ENCODE measurements at places on chromosomes 12 and 14.

DNA sequence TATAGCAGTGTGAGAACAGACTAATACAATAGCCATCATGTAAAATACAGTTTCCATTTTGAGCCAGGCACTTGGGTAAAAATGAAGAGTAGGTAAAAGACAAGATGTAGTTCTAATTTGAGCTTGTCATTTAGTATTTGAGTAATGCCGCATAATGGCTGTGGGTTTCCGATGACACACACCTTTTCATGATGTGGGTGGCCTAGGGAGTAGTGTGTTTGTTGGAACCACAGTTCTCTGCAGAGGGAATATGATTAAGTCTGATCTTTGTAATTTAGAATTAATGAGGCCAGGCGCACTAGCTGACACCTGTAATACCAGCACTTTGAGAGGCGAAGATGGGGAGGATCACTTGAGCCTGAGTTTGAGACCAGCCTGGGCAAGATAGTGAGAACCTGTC is 61.8 kb downstream of the RCOR1 start:
- DNase-seq = no peak

- DNase-seq = no peak
Measured at GRCh38 chr12:69947897-69948296, 122.9 kb downstream of the MYRFL start.

DNA sequence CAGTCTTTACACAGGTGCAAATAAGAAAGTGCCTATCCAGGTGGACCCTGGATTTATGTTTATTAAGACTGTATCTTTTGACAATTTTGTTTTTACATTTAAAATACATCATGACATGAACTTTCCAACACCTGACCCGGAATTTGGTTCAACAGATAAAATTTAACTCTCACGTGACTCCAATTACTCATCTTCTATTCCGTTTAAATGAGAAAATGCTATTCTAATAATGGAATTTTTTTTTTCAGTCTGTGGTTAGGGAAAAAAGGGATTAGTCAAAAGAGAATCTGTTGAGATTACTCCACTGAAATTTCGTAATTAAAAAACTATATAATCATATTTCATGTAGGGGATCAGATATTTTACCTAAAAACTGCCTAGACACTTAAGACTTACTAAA is 11.1 kb downstream of the VPS37B start:
- no peak for DNase-seq

DNA sequence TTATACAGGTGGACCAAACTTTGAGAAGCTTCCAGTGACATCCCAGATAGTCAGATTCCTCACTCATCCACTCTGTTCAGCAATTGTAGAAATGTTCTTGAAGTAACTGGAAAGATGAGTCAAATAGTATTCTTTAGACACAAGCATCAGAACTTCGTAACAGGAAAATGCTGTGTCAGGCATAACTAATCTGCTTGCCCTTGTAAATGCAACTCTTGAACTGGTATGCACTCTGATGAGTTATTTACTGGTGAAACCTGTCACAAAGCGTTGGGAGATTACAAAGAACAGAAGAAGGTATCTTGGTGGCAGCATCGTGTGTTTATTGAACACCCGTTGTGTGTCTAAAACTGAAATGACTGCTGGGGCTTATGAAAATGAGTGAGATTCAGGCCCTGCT is 10.8 kb upstream of the DUSP6 start:
- no peak for DNase-seq

DNA sequence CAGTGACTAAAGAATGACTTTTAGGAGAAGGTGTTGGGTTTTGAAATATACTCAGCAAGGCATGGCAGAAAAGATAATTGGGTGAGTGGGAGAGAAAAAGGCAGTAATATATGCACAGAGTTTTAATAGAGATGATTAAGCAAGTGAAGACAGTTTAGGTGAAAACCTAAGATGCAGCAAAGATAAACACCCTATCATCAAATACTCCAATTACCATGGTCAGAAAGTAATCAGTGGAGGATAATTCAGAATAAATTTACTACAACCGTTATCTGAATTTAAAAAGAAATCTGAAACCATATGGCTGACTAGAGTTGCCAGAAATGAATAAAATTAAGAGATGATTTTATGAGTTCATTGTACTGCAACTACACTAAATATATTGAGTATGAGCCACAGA is 26.8 kb downstream of the NAA30 start:
- no peak for DNase-seq
